NCI-H2029 treated with DMSO at 0.1 percent for 48 hours (cell line): ENCODE measurements at places on chromosomes 7 and 10.
A peak's percentile ranks its signal among the peaks of the same experiment; 100 is the strongest.

DNA sequence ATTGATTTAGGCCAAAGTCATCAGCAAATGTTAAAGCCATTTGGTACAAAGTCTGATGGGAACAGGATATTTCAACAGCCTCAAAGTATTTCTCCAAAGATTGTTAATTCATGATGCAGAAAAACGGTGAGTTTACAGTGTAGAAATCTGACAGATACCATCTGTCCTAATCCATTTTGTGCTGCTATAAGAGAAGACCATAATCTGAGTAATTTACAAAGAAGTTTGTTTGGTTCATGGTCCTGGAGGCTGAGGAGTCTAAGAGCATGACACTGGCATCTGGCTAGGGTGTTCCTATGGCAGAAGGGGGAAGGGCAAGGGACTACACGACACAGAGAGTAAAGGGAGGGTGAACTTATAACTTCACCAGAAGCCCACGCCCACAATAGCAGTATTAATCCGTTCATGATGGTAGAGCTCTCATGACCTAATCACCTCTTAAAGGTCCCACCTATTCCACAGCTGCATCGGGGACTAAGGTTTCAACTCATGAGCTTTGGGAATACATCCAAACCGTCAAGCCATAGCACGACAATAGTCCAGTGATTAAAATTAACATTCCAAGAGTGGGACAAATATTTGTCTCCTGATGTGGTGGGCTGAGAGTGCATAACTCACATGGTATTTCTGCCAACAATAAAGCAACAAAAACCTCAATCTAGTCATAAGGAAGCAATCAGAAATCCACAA, 298.6 kb upstream of the AKR1E2 start:
- no peak for DNase-seq

DNA sequence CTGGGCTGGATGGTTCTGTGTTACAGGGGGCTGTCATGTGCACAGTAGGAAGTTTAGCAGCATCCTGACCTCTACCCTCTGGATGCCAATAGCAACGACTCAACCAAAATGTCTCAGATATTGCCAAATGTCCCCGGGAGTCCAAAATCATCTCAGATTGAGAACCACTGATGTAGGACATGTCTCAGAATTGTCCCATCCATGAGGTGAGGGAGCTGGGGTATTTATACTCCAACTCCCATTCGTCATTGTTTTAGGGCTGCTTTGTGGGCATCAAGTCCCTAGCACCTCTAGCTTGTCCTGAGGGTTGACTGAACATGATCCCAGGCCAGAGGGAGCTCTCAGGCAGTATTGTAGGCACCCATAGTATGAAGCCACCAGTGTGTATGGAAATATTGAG, 25.2 kb upstream of the COMTD1 start:
- DNase-seq = no peak

DNA sequence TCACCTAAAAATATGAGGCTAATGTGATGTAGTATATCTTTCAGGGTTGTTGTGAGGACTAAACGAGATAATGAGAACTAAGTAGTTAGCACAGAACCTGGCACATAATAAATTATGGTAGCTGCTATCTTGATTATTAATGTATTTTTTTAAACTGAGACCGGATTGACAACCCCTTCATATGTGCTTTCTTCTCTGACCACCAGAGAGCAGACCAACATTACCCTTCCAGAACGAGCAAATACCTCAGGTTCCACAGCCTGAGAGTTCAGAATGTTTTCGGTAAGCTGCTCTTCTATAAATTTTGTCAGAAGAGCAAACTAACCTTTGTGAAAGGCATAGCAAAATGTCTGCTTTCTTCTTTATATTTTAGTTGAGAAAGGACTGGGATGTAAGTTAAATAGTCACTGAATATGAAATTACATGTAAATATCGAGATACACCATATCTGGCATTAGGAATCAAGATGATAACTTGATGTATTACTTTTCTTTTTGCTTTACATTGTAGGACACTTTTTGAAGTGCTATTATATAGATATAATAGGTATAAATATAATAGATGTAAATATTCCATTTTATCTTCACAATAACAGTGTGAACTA, 13.6 kb upstream of the BPGM start:
- DNase-seq = peak; percentile 11

- no peak for DNase-seq
Measured at GRCh38 chr10:72746426-72747363, 54.8 kb downstream of the MCU start.

DNA sequence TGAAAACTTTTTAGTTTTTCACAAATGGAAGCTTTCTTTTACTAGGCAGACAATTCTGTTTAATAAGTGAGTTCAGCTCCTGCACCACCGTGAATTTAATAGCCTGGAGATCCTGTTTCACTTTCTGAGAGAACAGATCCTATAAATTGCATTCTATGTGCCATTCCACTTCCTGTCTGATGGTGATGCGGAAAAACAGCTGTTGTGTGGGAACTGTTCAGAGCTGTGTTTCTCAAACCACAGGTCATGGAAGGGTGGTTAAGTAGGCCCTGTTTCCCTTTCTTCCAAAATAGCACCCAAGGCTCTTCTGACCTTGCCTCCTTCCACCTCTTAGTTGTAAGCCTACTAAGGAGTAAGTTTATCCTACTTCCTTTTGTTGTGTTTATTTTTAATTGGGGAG, 97.2 kb upstream of the DKK1 start:
- DNase-seq = no peak

DNA sequence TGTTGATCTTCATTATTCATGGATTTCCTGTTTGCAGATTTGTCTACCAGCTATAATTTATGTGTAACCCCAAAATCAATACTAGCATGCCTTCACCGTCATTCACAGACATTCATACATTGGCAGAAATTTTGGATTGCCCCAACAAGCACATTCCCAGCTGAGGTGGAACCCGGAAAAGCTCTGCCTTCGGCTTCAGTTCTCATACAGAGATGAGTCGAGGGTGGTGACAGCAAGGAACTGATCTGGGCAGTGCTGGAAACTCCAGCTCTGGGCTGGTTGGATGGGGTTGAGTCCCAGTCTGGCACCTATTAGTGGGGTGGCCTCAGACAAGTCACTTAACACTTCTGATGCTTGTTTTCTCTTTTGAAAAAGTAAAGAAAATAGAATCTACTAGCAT, 267.5 kb downstream of the SNX13 start:
- DNase-seq = no peak

GRCh38 chr10:23157691-23158369, 34.3 kb upstream of the PTF1A start:
- DNase-seq = peak; percentile 13

- no peak for DNase-seq
Measured at GRCh38 chr7:24757353-24758275, at the start of gene GSDME. Gene GSDME (minus strand): TSS chr7:24757464. CDS start chr7:24749774, 7,690 bp downstream.

DNA sequence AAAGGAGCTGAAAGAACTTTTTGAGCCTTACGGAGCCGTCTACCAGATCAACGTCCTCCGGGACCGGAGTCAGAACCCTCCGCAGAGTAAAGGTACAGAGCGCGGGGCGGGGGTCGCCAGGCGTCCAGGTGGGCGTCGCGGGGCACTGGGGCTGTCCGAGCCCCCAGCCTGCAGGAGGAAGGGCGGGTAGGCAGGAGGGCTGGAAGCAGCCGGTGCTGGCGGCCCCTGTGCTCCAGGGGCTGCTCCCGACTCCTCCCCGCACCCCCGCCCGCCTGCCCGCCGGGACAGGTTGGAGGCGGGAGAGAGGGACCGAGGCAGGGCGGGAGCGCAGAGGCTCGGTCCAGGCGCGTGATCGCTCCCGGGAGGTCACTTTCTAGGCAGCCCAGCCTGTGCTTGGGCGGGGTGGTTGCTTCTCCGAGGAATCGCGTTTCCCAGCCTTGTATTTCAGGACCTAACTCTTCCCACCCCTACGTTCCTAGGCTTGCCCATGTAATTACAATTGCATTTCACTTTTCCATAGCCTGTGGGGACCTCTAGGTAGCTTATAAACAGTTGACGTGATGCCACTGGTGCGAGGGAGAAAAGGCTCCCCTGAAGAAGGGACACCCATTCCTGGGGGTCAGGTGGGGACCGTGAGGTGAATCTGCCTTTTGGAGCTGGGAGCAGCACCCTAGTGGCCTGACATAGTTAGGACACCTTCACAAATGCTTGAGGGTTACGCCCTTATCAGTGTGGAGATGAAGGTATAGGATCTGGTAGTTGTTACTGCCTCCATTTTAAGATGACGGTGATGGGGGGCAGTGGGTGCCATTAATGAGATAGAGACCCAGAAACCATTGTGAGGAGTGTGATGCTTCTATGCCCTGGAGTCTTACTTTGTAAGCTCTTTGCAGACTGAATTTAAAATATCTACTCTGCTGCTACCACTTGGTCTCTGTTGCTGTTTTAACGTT, 148.2 kb downstream of the CELF2 start:
- DNase-seq = no peak

DNA sequence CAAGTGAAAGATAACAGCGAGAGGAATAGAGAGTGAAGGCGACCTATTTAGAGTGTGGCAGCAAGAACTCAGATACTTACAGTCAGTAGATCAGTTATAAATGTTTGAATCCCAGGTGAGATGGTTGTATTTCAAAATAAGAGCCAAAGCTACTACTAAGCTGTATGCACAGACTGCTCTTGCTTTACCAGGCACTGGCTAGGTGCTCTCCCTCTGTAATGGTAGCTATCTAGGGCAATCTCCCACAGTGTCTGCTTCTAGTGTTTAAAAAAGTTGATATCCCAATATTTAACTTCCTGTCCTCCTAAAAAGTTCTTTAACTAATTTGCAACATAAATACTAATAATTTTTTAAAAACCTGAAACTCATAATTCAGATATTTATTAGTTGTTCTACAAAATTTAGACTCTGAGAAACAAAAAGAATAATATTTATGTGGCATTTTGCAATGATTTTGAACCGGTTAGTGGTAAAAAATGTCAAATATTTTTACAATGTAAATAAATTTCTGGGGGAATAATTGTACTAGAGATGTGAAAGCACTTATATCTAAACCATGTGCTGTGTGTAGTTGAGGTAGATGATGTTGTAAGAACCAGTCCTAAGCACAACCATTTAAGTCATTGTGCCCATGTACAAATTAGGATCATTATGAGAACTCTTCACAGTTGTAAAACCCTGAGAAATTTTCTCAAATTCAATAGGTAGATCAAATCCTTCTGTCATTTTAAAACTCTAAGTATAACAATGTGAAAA, 349.3 kb upstream of the SEMA3D start:
- no peak for DNase-seq

DNA sequence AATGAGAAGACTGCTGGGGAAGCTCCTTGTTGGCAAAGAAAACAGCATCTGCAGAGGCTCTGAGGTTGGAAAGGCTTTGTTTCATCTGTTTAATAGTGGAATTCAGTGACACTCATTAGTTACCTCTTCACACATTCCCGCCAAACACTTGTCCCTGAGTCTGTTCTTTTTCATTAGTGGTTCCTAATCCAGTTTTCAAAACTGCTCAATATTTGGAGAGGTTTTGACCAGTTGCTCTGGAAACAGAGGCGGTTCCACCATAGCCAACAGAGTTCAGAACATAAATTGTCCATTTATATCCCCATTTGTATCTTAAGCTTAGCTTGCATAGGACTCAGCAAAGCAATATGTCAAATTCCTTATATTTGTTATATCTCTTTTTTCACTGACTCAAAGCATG, 754.6 kb downstream of the AUTS2 start:
- DNase-seq = no peak
